ENCODE measurements at places on chromosomes 2 and 18. TPM values are rescaled to one million over a fixed set of nuclear protein-coding genes. Genes with fewer than 3 reads are reported as not detected.

DNA sequence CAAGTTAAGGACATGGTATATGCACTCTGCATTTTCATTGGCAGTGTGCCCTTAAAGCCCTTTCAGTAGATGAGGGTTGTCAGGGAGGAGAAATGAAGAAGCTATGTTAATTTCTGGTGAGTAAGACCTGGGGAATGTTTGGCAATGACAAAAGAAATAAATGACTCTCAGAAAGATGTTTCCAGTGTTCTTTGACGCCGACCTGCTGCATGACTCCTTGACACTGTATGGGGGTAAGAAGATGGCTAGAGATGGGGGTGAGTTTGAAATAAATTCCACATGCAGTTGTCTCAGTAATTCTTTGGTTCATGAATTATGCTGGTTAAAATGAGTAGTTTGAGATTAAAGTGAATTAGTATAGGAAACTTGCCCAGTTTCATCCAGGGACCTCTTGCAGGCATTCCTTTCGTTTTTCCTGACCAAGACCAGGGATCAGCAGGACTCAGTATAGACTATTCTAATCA is 5.9 kb downstream of the CCDC121 start:
- peak; percentile 69 for DNase-seq

The LAMA1 gene
- 1.4 TPM for total RNA-seq

The MDH1B gene
- total RNA-seq, result 0.86 TPM

The BOD1L2 gene
- not detected for total RNA-seq

DNA sequence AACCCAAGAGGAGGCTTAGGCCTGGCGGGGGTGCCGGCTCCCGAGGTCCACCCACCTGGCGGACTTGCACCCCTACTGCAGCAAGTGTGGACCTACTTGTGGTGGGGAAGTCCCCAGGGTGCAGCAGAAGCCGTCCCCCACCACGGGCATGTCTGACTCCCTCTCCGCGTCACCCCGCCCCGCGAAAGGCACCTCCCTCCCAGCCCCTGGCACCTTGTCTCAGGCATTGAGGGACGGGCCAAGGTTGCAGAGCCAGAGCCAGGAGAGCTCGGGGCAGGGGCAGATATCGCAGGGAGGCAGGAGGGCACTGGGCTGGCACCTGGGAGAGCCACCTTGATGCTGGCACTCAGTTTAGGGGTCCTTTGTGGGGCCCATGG is 19.0 kb downstream of the CROCC2 start:
- no peak for DNase-seq

DNA sequence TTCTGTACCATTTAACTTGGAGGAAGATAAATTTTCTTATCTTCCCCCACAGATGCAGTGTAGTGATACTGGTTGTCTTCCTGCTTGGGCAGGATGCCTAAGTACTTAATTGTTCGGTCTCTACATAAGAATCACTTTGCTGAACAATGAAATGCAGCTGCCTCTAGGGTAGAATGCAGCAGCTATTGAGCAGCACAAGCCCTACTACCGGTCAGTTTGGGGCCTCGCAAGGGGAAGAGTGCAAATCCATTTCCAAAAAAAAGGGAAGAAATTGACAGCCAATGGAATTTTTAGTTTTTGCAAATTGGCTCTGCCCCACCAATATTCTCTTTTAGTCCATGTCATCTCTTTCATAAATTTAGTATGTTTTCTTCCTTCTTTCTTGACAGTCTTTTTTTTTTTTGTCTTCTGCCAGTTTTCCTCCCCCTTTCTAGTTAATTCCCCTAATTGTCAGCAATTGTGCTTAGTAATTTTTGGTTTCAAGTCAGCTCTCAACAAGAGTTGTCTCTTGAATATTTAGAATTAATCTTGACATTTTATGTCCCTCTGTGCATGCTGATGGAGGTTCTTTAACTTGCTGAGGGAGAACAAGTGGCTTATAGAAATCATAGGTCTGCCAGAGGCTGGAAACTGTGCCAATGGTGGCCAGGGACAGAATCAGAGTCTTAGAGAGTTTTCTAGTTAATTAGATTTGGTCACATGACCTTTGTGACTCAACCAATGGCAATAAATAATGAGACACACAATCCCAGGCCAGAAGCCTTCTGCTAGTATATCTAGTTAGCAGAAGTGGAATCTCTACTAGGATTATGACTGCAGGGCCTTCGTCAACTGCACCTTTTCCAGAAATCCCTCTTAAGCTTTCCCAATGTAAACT is 270.0 kb downstream of the CTNNA2 start:
- DNase-seq, result no peak

The TRPM8 gene
- total RNA-seq, result 0.90 TPM

The SCYGR8 gene
- not detected for total RNA-seq

DNA sequence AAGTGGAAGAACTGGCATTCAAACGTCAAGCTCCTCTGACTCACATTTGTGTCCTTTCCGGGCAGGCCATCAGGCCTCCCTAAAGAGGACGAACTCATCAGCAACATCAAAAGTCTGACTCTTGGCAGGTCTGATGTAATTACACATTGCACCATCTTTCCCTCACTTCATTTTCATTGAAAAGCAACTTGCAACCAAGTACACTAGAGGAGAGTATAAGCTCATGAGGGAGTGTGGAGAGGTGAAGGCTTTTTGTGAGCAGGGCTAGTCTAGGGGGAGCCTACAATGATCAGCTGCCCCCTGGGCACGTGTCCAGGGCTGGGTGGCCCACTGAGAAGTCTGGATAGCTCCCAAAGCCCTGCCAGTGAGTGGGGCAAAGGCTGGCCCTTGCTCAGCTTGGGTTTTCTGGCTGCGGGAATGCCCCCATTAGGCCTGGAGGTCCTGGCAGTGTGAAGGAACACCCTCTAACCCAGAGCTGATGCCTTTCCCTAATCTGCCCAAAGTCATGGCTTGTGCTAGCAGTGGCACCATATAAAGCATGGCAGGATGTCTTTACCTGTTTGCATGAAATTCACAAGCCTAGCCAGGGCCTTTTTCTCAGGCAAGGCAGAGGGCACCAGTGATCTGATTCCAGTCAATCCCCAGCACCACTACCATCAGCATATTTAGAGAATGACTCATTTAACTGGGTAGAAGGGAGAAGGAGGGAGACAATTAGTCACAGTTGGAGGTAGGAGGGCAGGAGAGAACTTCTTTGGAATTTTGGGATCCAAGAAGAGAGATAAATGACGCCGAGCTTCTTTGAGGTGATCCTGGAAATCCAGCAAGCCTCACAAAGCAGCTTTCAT is 8.5 kb upstream of the DAW1 start:
- peak; percentile 95 for DNase-seq

DNA sequence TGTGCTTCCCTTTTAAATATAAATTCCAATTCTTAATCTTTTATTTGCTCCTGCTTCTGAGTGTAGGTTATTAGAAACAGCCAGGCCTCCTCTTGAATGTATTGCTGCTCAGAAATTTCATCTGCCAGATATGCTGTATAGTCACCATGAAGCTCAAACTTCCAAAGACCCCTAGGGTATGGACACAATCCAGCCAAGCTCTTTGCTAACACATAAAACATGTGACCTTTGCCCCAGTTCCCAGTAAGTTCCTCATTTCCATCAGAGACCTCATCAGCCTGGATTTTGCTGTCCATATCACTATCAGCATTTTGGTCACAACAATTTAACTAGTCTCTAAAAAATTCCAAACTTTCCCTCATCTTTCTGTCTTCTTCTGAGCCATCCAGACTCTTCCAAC is 75.2 kb downstream of the MAP2 start:
- DNase-seq, result no peak

DNA sequence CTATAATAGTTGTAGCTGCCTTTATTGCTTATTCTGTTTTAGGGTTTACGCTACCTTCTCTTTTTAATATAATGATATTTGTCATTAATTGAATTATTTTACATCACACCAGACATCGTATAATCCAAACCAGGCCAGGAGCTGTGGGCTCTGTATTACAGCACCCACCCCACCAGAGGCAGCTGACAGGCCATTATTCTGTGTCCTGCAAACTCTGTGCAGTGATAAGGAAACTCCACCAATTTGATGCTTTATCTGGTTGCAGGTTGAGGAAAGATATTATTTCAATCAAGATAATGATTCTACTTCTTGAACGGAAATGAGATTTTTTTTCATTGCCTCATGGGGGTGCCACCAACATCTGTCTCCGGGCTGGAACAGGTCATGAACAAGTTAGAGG is 227.3 kb downstream of the ZBTB7C start:
- DNase-seq, result no peak

DNA sequence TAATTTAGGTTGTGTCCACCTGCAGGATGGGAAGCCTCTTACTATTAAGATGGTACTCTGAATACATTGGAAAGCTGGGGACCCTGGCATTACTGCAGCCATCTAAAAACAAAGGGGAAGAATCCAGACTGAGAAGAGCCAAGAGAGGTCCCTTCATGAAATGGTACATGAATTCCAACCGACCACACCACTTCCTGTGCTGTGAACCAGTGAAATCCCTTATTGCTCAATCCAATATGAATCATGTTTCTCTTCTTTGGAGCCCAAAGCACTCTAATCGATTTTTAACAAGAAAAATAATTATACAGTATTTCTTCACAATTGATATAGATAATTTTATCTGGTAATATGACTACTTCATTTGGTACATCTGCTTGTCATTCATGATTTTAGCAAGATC is 479.7 kb upstream of the RAB6C start:
- no peak for DNase-seq

The ST8SIA3 gene
- total RNA-seq, result not detected

- no peak for DNase-seq
Observed at GRCh38 chr18:37285825-37286224, 279.8 kb downstream of the CELF4 start.

GRCh38 chr2:144501118-144501517 is 18.8 kb downstream of the ZEB2 start:
- peak; percentile 43 for DNase-seq

DNA sequence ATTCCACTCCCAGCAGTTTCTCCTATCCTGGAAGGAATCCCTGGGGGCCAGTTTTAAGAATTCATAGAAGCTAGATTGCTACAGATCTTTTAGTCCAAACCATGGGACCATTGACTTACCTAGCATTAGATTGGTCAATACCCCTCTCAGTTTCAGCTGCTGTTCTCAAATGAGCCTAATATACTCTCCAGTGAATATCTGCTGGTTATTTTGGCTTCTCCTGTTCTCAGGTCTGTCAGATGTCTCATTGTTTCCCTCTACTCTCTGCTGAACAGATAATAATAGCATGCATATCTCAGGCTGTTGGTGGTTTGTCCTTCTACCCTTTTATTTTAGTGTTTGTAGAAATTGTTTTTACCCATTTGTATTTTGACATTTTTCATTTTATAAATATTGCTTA is 99.5 kb downstream of the FHOD3 start:
- no peak for DNase-seq

The IL1A gene
- not detected for total RNA-seq

- DNase-seq, result peak; percentile 87
Observed at GRCh38 chr2:161990741-161991140, 83.3 kb downstream of the DPP4 start.

DNA sequence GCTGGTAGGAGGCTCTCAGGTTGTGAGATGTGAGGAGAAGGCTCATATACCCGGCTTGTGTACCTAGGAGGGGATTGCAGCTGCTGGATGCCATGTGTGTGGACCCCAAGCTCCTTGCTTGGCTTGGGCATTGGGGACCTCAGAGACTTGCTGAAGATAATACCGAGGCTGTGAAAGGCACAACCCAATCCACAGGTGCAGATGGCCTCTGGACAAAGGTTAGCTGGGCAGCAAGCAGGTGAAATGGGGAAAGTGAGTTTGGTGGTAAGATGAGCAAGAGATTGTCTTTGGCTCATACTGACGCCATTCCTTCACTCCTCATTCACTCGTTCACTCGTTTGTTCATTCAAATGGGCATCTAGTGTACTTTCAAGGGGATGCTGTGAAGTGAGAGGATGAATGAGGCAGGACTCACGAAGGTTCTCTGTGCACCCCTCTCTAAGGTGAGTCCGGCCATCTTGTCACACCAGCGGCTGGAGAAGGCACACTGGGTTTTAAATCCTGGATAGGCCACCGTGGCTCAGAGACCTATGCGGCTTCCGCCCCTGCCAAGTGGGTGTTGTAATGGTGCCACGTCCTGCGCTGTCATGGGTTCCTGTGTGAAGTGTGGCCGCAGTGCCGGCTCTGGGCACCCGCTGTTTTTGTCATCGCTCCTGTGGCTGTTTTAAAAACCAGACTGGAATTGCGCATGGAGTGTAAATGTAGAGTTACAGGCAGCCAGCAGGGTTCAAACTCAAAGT is 13.7 kb downstream of the FBLN7 start:
- peak; percentile 45 for DNase-seq

DNA sequence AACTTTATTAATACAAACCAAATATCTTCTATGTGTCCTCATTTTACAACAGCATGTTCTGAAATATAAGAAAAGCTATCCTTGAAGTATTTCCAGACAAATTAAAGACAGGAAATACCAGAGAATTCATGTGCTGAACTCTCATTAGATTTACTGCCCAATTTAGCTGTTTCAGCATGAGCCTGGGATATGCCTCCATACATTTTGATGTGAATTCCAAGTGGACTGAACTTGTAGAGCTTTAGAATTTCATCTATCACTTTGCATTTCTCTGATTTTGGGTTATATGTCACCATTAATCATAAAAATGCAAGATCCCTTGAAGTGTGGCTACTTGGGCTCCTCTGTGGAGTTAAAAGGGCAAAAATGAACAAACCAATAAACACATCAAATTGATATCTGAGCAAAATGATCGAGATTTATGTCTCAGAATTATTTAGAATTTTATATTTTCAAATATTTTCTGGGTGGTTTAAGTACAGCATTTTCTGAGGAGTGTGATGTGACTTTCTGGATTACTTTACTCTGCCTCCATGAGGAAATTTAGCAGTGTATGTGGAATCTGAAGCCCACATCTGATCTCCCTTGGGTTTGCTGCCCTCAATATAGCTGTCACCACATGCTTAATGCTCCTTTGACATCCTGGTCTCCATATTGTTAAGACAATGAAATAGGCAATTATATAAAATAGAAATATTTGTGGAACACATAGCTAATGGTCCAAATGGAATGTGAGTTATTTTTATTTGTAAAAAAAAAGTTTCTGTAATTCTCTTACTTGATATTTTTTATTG is 206.6 kb upstream of the RBMS1 start:
- DNase-seq, result no peak

GRCh38 chr2:53827398-53828175 is 32.2 kb downstream of the GPR75 start:
- no peak for DNase-seq

GRCh38 chr2:149858216-149858615 is 270.6 kb upstream of the MMADHC start:
- no peak for DNase-seq

DNA sequence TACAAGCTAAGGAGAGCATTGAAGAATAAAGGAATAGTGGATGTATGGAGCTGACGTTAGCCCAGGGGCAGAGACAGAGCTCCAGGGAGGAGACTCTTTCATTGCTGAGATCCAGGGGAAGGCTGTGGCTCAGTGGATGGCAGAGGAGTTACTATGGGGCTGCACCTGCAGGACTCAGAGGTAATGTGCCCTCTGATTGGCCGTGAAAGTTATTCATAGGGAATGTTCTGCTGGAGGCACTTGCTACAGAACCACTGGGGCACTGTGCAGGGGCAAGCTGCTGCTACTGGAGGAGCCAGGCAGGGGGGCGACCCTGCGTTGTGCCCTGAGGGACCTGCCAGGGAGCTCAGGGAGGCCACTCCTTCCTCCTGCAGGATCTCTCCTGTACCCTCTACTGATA is 199.2 kb downstream of the PTPRM start:
- no peak for DNase-seq

Data from LHCN-M2 (cell line).